K562 (cell line): ENCODE measurements at places on chromosomes 3 and 15. TPM values are rescaled to one million over a fixed set of nuclear protein-coding genes. Genes with fewer than 3 reads are reported as not detected.

- no peaks in the 10 kb centered on the region for H3K4me1 ChIP-seq
- no peaks in the 10 kb centered on the region for H3K27me3 ChIP-seq
- H3K27ac ChIP-seq = no peak overlapping the region
- H3K36me3 ChIP-seq = no peaks in the 10 kb centered on the region
- H3K4me3 ChIP-seq = no peak overlapping the region
Measured at GRCh38 chr3:30620402-30621360, 14.3 kb downstream of the TGFBR2 start.

DNA sequence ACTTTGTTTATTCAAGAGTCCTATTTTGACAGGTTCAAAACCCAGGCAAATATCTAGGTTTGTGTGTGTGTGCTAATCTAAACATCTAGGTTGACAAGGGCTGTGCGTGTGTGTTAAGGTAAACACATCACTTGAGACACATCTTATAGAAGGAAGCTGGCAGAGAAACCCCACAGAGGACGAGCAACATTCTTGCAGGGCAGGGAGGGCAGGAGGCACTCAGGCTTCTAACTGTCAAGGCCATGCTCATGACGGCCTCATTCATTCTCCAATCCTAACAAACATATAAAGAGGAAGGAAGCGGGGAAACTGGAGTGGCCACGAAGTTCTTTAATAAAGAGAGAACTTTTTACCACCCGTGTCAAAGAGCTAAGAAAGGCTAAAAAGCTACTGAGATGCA is 43.4 kb downstream of the SLCO2A1 start:
- peaks cover 11% of the 10 kb centered on the region; the same call in 2 of the 3 replicates for H3K27me3 ChIP-seq
- H3K36me3 ChIP-seq = no peaks in the 10 kb centered on the region
- H3K27ac ChIP-seq = no peak overlapping the region
- DNase-seq = no peak

GRCh38 chr3:153130312-153130977 is 31.6 kb upstream of the RAP2B start:
- H3K4me1 ChIP-seq = no peaks in the 10 kb centered on the region
- no peak overlapping the region for H3K4me3 ChIP-seq
- no peaks in the 10 kb centered on the region for H3K36me3 ChIP-seq
- H3K27me3 ChIP-seq = no peaks in the 10 kb centered on the region
- DNase-seq = no peak
- H3K27ac ChIP-seq = no peak overlapping the region

- H3K36me3 ChIP-seq = peaks cover 99% of the 10 kb centered on the region
- no peak overlapping the region for H3K4me3 ChIP-seq
- peaks cover 19% of the 10 kb centered on the region for H3K4me1 ChIP-seq
- no peaks in the 10 kb centered on the region for H3K27me3 ChIP-seq
- H3K27ac ChIP-seq = no peak overlapping the region
Measured at GRCh38 chr3:52259035-52259434, 13.5 kb downstream of the PPM1M start.

GRCh38 chr15:83913034-83913632 is 259.2 kb downstream of the ADAMTSL3 start:
- H3K4me3 ChIP-seq = no peak overlapping the region
- no peak for DNase-seq
- H3K4me1 ChIP-seq = no peaks in the 10 kb centered on the region
- H3K36me3 ChIP-seq = no peaks in the 10 kb centered on the region
- no peak overlapping the region for H3K27ac ChIP-seq
- peaks cover 4% of the 10 kb centered on the region; the same call in 1 of the 2 replicates for H3K27me3 ChIP-seq

- H3K36me3 ChIP-seq = no peaks in the 10 kb centered on the region
- H3K4me3 ChIP-seq = no peak overlapping the region
- no peak for DNase-seq
- H3K27ac ChIP-seq = no peak overlapping the region
Measured at GRCh38 chr3:1501406-1502115, 408.7 kb downstream of the CNTN6 start.

DNA sequence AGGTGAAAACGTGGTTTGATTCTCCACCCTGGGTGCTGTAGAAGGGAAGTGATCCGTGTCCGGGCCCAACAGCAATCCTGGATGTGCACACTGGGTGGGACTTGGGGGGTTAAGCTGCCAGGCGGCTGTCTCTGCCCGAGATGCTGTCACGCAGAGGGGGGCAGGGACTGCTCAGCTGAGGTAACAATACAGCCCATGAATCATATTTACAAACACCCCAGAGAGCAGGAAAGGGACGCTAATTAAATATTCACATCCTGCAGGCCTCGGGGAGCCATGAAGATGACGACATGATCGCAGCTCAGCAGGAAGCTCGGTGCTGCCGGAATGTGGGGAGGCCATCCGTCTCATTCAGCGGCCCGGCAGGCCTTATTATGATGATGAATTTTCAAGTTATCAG is 17.9 kb upstream of the CRABP1 start:
- H3K27ac ChIP-seq = no peak overlapping the region
- no peak for DNase-seq
- peaks cover 31% of the 10 kb centered on the region for H3K27me3 ChIP-seq
- H3K4me3 ChIP-seq = no peak overlapping the region
- H3K36me3 ChIP-seq = no peaks in the 10 kb centered on the region
- H3K4me1 ChIP-seq = no peaks in the 10 kb centered on the region; the same call in 2 of the 3 replicates

- H3K4me3 ChIP-seq = no peak overlapping the region
- no peak for DNase-seq
- peaks cover 40% of the 10 kb centered on the region for H3K27me3 ChIP-seq
- H3K4me1 ChIP-seq = no peaks in the 10 kb centered on the region
Measured at GRCh38 chr3:39216176-39216790, 23.9 kb upstream of the XIRP1 start.

DNA sequence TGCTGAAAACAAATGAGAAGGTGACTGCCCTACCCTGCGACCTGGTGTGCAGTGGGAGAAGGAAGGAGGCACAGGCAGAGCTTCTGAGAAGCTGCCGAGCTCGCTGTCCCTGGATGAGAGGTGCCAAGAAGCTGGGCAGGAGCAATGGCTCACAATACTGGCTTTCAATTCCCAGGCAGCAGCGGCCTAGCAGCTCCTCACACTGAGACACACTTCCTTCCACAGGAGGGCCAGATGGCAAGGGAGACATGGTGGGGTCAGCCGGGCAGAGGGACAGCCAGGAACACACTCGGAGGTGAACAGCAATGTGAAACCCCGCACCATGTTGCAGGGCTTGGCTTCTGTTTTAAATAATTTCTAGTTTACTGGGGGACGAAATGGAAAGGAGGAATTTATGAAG is 314.6 kb downstream of the EPHB1 start:
- no peaks in the 10 kb centered on the region for H3K27me3 ChIP-seq
- H3K36me3 ChIP-seq = no peaks in the 10 kb centered on the region
- no peak overlapping the region for H3K27ac ChIP-seq
- no peak for DNase-seq
- no peaks in the 10 kb centered on the region for H3K4me1 ChIP-seq

GRCh38 chr3:151593928-151594327 is 133.1 kb upstream of the IGSF10 start:
- H3K27me3 ChIP-seq = no peaks in the 10 kb centered on the region
- no peak overlapping the region for H3K27ac ChIP-seq
- DNase-seq = no peak
- H3K36me3 ChIP-seq = no peaks in the 10 kb centered on the region
- H3K4me1 ChIP-seq = no peaks in the 10 kb centered on the region; the same call in 2 of the 3 replicates

GRCh38 chr15:101135532-101136166 is 116.2 kb downstream of the CHSY1 start:
- no peak overlapping the region for H3K27ac ChIP-seq
- H3K4me1 ChIP-seq = peaks cover 32% of the 10 kb centered on the region
- H3K4me3 ChIP-seq = no peak overlapping the region
- DNase-seq = no peak

GRCh38 chr3:18758047-18758704 is 333.0 kb upstream of the SATB1 start:
- no peaks in the 10 kb centered on the region for H3K36me3 ChIP-seq
- no peak overlapping the region for H3K4me3 ChIP-seq
- no peaks in the 10 kb centered on the region for H3K4me1 ChIP-seq
- H3K27me3 ChIP-seq = no peaks in the 10 kb centered on the region

- no peaks in the 10 kb centered on the region for H3K27me3 ChIP-seq
- H3K4me3 ChIP-seq = no peak overlapping the region
- no peaks in the 10 kb centered on the region for H3K36me3 ChIP-seq
- no peak for DNase-seq
Measured at GRCh38 chr15:51090753-51091152, 4.0 kb downstream of the TNFAIP8L3 start.

- H3K27me3 ChIP-seq = no peaks in the 10 kb centered on the region
- peaks cover 87% of the 10 kb centered on the region for H3K36me3 ChIP-seq
- no peaks in the 10 kb centered on the region; the same call in 2 of the 3 replicates for H3K4me1 ChIP-seq
- H3K4me3 ChIP-seq = no peak overlapping the region
Measured at GRCh38 chr3:12935023-12935860, 93.9 kb upstream of the RPL32 start.

DNA sequence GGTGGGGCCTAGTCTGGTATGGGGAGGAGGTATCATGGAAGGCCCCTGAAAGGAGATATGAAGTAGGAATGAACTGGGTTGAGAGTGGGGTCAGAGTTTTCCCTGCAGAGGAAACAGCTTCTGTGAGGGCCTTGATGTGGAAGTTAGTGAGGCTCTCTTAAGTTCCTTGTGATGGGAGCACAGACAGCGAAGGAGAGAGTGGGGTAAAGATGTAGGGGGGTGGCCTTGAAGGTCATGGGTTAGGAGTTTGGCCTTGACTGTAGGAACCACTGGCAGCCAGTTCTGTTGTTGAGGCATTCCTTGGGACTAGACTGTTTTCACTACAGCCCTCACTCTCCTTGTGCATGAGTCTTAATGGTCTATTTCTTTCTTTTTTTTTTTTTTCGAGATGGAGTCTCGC is 77.8 kb upstream of the NMNAT3 start:
- DNase-seq = no peak
- no peak overlapping the region for H3K4me3 ChIP-seq
- H3K4me1 ChIP-seq = no peaks in the 10 kb centered on the region
- no peaks in the 10 kb centered on the region for H3K36me3 ChIP-seq
- H3K27ac ChIP-seq = no peak overlapping the region
- no peaks in the 10 kb centered on the region for H3K27me3 ChIP-seq

- no peak overlapping the region for H3K4me3 ChIP-seq
- no peak overlapping the region for H3K27ac ChIP-seq
- no peaks in the 10 kb centered on the region for H3K4me1 ChIP-seq
- peaks cover 33% of the 10 kb centered on the region for H3K27me3 ChIP-seq
Measured at GRCh38 chr15:78617076-78617475, 3.7 kb downstream of the CHRNA3 start.

DNA sequence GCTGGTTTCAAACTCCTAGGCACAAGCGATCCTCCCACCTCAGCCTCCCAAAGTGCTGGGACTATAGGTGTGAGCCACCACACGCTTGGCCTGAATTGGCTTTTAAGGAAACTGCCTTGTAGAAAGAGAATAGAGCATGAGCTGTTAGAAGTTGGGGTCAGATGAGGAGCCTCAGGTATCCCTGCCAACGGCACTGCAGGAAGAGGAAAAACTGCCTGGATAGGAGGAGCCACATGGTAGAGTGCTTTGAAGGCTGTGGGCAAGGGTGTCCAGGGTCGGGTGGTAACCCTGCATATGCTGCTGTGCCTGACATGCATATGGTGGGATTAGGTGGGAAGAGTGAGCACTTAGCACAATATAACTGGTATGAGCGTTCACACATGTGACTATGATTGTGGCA is 55.0 kb downstream of the BSN start:
- H3K36me3 ChIP-seq = no peaks in the 10 kb centered on the region
- no peaks in the 10 kb centered on the region; the same call in 1 of the 2 replicates for H3K4me1 ChIP-seq
- H3K4me3 ChIP-seq = no peak overlapping the region
- no peak overlapping the region for H3K27ac ChIP-seq
- no peaks in the 10 kb centered on the region for H3K27me3 ChIP-seq
- no peak for DNase-seq

DNA sequence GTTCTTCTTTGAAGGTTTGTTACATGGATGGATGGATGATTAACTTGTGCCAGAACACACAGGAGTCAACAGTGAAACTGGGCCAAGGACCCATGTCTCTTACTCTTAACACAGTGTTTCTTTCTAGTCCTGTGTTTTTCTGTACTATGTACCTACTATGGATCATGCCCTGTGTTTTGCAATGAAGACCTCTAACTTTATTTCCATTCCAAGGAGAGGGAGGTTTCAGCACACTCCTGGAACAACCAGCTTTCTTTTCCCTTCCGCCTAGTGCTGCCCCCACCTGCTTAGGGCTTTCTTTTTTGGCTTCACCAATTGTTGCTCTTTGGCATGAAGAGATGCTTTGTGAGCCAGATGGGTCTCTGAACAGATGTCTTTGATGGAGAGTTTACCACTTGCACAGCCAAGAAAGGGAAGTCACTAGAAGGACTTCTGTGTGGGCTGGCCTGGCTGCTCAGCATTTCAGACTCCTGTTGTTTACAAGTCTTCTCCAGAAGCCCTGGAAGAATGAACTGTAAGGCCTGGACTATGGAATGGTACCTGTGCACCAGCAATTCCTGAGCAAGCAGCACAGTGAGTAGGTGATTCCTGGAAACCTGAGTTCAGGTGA is 44.5 kb downstream of the SNAPC5 start:
- no peak overlapping the region for H3K4me3 ChIP-seq
- H3K4me1 ChIP-seq = no peaks in the 10 kb centered on the region
- H3K27ac ChIP-seq = no peak overlapping the region
- DNase-seq = no peak

DNA sequence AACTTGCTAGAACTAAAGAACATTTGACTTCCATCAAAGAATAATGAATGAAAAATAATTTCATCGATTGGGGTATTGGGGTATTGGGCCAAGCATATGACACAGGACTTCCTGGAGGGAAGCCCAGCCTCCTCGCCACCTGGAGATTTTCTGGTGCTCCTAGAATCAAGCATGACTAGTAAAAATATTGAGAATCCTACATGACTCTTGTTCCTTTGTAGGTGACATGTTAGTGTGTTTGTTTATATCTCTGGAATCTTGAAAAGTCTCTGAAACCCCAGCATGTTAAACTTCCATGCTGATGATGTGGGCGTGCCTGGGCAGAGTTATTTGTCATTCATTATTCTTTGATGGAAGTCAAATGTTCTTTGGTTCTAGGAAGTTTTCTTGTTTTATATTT is 90.1 kb upstream of the EPHB3 start:
- DNase-seq = no peak
- no peak overlapping the region for H3K27ac ChIP-seq
- H3K4me3 ChIP-seq = no peak overlapping the region
- H3K4me1 ChIP-seq = no peaks in the 10 kb centered on the region
- no peaks in the 10 kb centered on the region for H3K36me3 ChIP-seq

DNA sequence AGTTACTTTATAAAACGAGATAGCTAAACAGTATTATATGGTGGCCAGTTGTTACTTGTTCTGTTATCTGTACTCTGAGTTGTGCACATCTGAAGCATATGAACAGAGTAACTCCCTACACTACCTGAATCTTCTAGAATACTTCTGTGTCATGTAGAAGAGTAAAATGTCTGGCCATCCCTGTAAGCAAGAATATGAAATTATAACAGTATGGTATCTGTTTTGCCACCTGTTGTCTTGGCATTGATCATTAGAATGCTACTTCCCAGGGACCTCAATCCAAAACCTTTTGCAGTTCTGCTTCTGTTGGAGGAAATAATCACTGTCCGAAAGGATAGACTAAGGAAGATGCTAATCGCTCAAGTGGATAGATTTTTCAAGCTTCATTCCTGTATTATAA is 1.9 kb downstream of the TEX9 start:
- DNase-seq = no peak
- peaks cover 4% of the 10 kb centered on the region; the same call in 1 of the 3 replicates for H3K4me1 ChIP-seq
- H3K27ac ChIP-seq = no peak overlapping the region
- no peak overlapping the region for H3K4me3 ChIP-seq
- H3K36me3 ChIP-seq = no peaks in the 10 kb centered on the region

The GUCA1C gene
- not detected in 2 replicates for total RNA-seq

The CPB1 gene
- 3.7 and 4.0 TPM in 2 replicates for total RNA-seq

The CHRNA7 gene
- total RNA-seq = not detected in 2 replicates

The DET1 gene
- 5.6 and 6.0 TPM in 2 replicates for total RNA-seq

The NLGN1 gene
- total RNA-seq = not detected in 2 replicates

The GOLGA6D gene
- total RNA-seq = not detected in 2 replicates

The C3orf85 gene
- total RNA-seq = not detected in 2 replicates

The ACP3 gene
- 0.18 TPM in 2 replicates for total RNA-seq

The PLSCR5 gene
- not detected in 2 replicates for total RNA-seq

The FAM174B gene
- total RNA-seq = 1.7 and 2.2 TPM in 2 replicates

The UPK1B gene
- total RNA-seq = 0.20 and 0.35 TPM in 2 replicates

The GLDN gene
- total RNA-seq = 0.18 and 0.31 TPM in 2 replicates

The KIF9 gene
- total RNA-seq = 20.4 and 26.3 TPM in 2 replicates

The PDE12 gene
- total RNA-seq = 19.9 and 20.5 TPM in 2 replicates
